ENCODE measurements at places on chromosomes 7 and 10. TPM values are rescaled to one million over a fixed set of nuclear protein-coding genes. Genes with fewer than 3 reads are reported as not detected.

- no peak for DNase-seq
Measured at GRCh38 chr7:20482071-20482470, 133.4 kb upstream of the ABCB5 start.

GRCh38 chr7:151725844-151726651 lies 150.9 kb downstream of the PRKAG2 start:
- DNase-seq = no peak

DNA sequence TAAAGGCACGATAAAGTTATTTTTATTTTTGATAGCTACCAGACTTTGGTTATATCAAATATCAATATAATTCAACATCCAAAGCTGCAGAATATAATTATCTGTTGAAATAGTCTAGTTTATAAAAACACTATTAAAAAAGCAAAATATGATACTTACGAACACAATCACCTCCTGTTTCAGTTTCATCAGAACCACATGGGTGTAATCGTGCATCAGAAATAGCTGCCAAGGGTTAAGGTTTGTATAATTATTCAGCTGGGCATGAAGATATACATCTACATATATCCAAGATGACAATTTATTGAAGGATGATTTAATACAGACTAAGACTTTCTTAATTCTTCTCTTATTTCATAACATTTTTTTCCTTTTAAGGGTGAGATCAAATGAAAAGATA lies 20.3 kb downstream of the VWDE start:
- no peak for DNase-seq

DNA sequence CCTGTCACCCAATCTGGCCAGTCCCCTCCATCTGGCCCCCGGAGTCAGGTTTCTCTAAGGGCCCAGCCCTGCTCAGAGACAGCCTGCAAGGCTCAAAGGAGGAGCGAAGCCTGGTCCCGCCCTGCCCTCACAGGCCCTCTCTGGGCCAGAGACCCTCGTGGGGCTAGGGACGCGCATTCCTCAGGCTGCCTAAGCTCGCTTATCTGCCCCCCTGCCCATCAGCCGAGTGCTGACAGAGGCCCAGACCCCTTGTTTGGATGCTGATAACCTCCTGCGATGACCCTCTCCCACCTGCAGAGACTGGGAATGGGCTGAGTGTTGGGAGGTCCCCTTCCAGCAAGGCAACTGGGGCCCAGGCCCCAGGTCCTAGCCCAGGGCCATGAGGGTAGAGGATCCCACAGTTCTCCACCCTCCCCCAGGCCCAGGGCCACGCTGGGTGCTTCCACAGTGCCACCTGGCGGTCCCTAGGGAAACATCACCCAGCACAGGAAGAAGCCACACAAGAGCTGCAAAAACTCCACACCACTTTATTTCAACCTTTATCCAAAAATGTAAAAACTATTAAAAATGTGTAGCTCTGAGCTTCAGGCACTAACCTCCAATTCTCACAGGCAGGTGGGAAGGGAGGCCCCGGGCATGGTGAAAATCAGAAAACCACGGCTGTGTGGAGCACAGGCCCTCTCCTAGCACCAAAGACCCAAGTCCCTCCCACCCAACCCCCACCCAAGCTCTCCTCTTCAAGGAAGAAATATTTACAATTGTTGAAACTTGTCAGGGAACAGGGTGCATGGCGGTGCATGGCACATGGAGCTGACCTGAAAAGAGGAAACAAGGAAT lies 2.2 kb downstream of the NPM3 start:
- peak; percentile 79 for DNase-seq

GRCh38 chr7:151630851-151631569 lies 111.3 kb upstream of the RHEB start:
- DNase-seq = no peak

TCERG1L gene
- total RNA-seq = not detected

- DNase-seq = no peak
Measured at GRCh38 chr7:102326157-102326889, 29.9 kb downstream of the SPDYE6 start.

ABCA13 gene
- total RNA-seq = 0.43 TPM

DNA sequence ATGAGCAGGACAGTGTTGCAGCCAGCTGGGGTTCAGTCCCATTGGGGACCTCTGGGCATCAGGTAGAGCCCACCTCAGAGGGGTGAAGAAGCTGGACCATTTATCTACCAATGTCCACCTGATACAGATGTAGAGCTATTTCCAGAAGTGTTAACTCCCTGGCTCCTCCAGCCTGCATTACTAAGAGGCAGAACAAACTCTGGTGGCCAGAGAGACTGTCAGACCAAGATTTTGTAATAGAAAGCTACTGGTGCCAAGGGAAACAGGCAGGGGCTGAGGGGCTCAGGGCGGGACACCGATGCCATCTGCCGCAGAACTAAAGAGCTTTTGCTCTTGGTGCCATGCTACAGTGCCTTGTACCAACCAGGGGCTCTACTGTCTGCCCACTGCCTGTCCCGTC lies 268.2 kb upstream of the HABP2 start:
- no peak for DNase-seq

DRGX gene
- 0.10 TPM for total RNA-seq

- DNase-seq = no peak
Measured at GRCh38 chr7:26141077-26141476, 10.9 kb upstream of the NFE2L3 start.

GRCh38 chr10:124657806-124658205 lies 86.4 kb downstream of the FAM53B start:
- peak; percentile 57 for DNase-seq

- DNase-seq = no peak
Measured at GRCh38 chr10:129961157-129961701, 2.8 kb downstream of the EBF3 start.

UTF1 gene
- total RNA-seq = not detected

DNA sequence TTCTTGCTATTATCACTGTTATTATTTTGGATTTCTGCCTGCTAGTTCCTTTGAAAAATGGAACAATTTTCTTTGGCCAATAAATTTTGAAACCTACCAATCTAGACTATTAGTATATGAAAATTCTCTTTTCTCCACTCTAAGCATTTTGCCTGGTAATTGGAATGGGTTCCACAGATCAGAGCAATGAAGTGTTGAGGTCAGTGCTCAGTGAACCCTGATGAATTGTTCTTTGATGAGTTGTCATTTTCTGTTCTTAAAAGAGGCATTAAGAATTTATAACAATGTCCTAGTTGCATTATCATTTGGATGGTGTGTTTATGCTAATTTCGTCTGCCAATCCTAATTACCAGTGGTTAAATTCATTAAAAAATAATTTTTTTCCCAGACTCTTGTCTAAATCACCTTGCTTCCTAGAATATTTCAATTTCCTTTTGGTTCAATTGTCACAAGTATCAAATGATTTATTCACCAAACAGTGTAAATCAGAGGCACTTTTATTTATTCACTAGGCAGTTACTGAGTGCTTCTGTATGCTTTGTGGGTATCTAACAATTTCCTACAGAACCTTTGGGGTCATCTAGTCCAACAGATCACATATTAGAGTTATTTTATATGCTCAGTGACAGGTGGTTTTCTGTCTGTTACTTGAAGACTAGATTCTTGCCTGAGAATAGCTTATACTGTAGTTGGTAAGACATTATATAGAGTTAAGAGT lies 239.0 kb downstream of the DNAJB9 start:
- no peak for DNase-seq

DNA sequence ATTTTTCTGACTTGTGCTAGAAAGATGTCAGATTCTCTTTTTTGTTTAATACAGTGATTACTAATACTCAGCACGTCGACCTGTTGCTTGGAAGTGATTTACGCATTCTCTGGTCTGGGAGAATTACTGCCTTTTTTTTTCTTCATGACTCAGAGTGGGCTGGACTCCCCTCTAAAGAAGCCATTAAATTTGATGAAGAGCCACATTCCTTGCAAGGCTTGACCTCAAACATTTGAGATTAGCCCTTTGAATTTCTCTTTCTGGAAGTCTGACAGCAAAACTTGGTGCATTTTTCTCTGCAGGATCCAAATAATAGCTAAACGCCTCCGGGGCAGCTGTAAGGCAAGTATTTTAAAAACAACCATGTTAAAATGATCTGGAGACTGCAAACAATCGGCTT lies 171.6 kb downstream of the GALNT17 start:
- no peak for DNase-seq

DNA sequence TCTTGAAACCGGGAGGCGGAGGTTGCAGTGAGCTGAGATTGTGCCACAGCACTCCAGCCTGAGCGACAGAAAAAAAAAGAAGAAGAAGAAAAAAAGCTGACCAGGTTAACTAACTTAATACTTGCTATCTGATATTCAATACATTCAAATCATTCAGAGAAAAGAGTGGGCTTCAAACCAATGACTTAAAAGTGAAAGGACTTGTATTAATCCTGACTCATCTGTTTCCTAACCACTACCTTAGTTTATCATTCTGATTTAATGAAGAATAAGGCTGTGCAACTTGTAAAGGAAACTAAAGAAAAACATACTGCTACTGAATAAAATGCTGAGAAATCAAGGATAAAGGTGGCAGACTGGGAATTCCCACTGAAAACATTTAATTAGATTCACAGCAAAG lies 128.4 kb downstream of the NRBF2 start:
- DNase-seq = no peak
